ENCODE measurements at places on chromosomes 3 and 15. TPM values are rescaled to one million over a fixed set of nuclear protein-coding genes. Genes with fewer than 3 reads are reported as not detected.

CLDN16 gene
- total RNA-seq = not detected

LDHAL6B gene
- total RNA-seq = not detected

DNA sequence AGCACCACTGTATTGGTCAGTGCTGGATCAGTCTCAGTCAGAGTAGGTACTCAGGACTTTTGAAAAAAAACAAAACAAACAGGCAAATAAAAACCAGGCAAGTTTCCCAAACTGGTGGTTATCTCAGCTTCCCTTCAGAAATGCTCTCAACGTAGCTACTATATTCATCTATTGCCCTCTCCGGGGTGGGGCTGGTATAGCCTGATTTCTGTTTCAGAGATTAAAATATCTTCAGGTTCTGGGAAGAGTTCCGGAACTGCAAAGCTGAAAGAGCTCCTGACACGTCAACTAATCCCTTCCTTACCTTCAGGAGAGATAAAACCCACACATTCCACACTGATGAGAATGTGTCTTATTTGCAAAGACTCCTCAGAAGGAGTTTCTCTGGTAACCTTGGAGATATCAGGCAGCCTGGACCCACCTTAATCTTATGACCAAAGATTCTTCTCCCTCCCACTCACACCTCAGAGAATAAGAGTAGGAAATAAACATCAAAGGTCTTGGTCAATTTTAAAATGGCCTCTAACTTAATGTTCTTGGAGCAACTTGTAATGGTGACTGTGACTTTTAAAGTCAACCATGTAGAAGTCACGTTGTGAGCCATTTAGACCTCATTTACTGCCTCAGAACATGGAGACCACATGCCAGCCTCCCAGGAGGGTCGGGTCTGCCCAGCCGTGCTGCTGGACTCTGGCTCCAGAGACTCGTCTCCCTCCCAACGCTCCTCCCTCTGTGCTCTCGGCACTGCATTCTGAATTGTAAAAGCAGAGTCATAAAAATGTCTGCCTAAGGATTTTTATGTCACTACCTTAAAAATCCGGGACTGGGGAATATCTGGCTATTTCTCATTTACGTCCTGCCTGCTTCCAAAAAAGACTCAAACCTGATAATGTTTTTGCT, 53.8 kb downstream of the CDCP1 start:
- no peak for DNase-seq

GRCh38 chr15:57215881-57216280, 160.4 kb upstream of the CGNL1 start:
- DNase-seq = no peak

DNA sequence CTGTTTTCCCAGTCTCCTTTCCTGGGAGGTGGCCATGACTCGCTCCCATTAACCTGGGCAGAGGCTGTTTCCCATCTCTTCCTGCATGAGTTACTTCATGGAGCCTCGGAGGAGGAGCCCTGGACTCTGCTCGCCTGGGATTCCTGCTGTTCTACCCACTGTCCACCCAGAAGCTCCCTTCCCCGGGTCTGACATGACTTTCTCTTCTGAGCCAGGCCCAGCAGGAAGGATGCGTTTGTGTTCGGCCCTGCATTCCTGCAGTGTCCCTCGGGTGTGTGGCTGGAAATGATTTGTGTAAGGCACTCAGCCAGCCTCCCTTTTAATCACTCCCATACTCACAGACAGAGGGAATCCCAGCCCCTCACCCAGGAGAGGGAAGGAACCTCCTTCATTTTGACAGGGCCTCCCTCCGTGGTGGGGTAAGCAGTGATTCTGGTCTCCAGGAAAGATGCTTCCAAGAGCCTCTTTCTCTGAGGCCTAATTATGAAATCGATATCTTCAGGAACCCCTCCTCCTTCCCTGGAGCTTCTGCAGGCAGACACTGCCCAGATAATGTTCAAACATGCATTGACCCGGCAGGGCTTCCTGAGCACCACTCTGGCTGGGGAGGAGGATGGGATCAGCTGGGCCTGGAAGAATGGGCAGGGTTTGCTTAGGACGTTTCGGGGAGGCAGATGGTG, 41.6 kb upstream of the DLG1 start:
- DNase-seq = no peak

DNA sequence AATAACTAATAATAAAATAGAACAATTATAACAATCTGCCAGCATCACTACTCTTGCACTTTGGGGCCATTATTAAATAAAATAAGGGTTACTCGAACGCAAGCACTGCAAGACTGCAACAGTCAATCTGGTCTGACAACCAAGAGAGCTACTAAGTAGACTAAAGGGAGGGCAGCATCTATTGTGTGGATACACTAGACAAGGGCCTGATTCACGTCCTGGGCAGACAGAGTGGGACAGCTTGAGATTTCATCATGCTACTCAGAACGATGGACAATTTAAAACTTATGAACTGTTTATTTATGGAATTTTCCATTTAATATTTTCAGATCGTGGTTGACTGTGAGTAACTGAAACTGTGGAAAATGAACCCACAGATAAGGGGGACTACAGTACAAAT, 39.5 kb downstream of the TNIK start:
- DNase-seq = no peak

TMEM212 gene
- not detected for total RNA-seq

TRANK1 gene
- 3.2 TPM for total RNA-seq

- no peak for DNase-seq
These were observed 11.3 kb upstream of the ARHGEF3 start for GRCh38 chr3:56812754-56813652.

ZNF80 gene
- not detected for total RNA-seq

- DNase-seq = no peak
These were observed 141.4 kb downstream of the GREM1 start for GRCh38 chr15:32859251-32859650.

- DNase-seq = no peak
These were observed 25.7 kb downstream of the LIPC start for GRCh38 chr15:58457466-58457965.

- DNase-seq = no peak
These were observed 600.3 kb upstream of the GOLIM4 start for GRCh38 chr3:168696051-168696450.

DNA sequence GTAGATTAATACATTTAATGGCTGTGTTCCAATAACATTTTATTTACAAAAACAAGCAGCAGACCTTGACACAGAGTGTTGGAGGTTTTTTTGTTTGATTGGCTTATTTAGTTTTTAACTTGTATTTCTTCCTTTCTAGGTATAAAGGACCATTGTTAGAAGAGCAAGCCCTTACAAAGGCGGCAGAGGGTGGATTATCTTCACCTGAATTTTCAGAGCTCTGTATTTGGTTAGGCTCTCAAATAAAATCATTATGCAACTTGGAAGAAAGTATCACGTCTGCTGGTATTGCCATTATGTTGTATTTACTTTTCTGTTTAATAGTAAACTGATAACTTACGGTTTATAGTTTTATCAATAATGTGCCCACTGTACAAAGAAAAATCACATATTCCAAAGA, 10.0 kb downstream of the FAM98B start:
- no peak for DNase-seq

DNA sequence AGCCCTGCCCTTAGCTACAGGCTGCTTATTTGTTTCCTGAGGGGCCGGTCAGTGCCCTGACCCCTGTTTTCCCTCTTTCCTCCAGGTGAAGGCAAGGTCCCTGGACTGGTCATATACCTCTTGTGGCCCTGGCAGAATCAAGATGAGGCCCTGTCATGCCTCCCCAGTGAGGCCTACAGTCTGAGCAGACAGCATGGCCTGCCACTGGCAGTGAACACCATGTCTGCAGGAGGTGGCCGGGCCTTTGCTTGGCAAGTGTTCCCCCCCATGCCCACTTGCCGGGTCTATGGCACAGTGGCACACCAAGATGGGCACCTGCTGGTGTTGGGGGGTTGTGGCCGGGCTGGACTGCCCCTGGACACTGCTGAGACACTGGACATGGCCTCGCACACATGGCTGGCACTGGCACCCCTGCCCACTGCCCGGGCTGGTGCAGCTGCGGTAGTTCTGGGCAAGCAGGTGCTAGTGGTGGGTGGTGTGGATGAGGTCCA, 1.2 kb downstream of the KLHDC8B start:
- no peak for DNase-seq

SNX22 gene
- total RNA-seq = 2.3 TPM

TUSC7 gene
- not detected for total RNA-seq

VPS33B gene
- 16.3 TPM for total RNA-seq

DNA sequence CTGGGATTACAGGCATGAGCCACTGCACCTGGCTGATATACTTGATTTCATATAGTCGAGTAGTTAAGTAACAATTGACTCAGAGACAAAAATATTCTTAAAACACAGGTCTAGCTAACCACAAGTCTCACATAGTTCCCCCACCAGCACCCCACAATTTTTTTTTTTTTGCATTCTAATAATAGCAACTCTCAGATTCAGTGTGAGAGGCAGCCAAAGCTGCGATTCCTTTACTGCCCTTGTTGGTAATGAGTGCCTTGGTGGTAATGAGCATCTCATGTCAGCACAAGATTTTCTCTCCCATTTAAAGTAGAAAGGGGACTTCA, 72.5 kb downstream of the WWTR1 start:
- DNase-seq = no peak

GRCh38 chr3:185067173-185067572, 85.7 kb downstream of the C3orf70 start:
- DNase-seq = no peak

- DNase-seq = no peak
These were observed at the start of gene CACNA1D for GRCh38 chr3:53493963-53494791. TSS of gene CACNA1D (plus strand) at chr3:53494611. CDS start at chr3:53495167, 556 bp downstream.

DNA sequence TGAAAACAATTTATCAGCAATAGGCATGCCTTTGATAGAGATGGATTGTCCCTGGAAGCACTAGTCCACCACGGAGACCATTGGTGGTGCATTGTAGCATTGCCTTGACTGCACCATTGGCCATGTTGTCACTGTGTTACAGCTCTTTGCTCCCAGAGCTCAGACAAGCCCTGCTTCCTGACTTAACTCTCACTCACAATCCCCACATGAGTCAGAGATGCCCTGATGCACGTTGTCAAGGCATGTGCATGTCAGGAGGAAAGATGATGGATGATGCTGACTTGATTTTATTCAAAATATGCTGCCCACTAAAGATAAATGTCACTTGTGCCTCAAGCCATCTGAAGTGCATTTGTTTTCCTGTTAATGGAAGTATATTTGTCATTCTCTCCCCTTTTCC, 266.1 kb downstream of the ARRDC4 start:
- DNase-seq = no peak

IL5RA gene
- not detected for total RNA-seq

DNA sequence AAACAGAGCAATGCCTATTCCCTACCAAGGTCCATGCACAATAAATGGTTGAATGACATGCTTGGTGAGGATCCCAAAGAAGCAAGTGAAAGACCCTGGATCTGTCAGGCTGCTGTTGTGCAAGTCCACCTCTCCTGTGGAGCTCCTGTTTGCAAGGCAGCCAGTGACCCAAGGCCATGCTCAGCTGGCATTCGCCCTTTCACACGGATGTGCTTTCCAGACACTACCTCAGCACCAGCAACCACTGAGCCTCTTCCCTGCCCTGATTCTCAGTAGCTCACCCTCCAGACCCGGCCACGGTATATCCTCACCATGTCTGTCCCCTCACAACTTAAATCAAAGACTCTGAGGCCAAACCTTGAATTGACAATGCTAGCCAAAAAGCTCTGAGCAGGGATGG, 23.3 kb downstream of the WWTR1 start:
- no peak for DNase-seq

GRCh38 chr3:40985195-40985594, 214.1 kb upstream of the CTNNB1 start:
- no peak for DNase-seq

SPATA12 gene
- total RNA-seq = 0.10 TPM

RARB gene
- not detected for total RNA-seq

DNA sequence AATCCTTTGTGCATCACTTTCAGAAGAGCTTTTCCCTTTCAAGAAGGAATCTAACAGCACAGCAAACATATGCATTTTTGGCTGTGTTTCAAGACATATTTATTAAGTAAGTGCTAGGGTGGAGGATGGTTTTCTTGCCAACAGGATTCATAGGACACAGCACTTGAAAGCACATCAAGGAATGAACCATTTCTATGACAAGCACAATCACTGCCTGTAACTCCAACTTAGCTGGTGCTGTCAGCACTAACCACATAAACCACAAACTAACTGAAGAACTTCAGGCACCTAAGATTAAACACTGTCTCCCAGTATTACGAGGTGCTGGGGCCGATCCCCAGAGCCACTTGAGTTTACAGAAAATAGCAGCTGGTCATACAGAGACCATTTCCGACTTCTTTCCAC, 35.4 kb upstream of the SPRED1 start:
- peak; percentile 18 for DNase-seq

DNA sequence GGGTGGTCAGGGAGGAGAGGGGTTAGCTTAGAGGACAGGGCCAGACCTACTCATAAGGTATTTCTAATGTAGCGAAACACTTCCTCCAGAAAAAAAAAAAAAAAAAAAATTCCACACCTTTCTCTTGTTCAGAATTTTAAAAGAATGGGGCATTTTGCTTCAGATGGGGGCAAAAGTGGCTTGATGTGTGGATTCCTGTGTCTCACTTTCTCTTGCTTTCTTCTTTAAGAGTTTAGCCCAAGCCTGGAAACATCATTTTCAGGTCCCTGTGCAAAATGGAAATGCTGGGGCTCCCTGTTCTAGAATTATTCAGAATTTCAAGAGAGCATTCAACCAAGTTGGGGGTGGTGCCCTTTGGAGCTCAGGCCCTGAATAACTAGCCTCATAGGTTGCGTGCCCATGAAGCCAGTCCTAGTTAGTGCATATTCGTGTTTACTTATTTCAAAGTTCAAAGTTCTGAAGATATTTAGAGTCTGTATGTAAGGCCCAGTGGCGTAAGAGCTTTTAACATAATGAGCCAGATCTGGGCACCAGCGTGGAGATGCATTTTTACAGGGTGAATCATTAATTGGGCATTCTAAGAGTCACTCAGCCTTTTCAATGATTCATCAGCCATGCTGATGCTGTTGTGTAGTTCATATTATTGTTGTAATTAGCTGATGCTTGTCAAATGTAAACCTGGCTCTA, 104.5 kb downstream of the RPLP1 start:
- DNase-seq = peak; percentile 91

GRCh38 chr15:101543926-101544612, 54.6 kb upstream of the PCSK6 start:
- DNase-seq = no peak

WDR93 gene
- 0.18 TPM for total RNA-seq

DNA sequence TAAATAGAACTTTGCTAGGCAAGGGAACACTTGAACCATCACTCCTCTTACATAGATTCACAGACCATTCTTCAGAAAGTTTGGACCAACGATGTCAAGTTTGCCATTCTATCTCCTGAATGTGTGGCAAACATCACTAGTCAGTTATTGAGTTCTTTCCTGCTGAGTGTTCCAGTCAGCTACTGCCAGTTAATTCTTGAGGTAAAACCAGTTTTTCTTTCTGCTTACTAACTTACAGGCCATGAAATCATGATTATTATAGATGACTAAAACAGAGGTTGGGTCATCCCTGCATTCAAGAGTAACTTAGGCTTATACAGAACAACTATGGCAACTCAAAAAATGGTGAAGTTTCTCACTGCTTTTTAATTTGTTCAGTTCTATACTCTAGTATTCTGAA, 88.2 kb downstream of the AP4E1 start:
- DNase-seq = no peak

GRCh38 chr3:100766069-100766468, 56.8 kb downstream of the TFG start:
- DNase-seq = no peak

KLHL6 gene
- 0.03 TPM for total RNA-seq

GJD2 gene
- not detected for total RNA-seq

KNL1 gene
- total RNA-seq = 28.9 TPM
